Effector CD8-positive, alpha-beta T cell (primary cell): ENCODE measurements at places on chromosomes 5 and 9.

GRCh38 chr5:112436144-112436543, 17.1 kb upstream of the EPB41L4A start:
- DNase-seq = no peak

DNA sequence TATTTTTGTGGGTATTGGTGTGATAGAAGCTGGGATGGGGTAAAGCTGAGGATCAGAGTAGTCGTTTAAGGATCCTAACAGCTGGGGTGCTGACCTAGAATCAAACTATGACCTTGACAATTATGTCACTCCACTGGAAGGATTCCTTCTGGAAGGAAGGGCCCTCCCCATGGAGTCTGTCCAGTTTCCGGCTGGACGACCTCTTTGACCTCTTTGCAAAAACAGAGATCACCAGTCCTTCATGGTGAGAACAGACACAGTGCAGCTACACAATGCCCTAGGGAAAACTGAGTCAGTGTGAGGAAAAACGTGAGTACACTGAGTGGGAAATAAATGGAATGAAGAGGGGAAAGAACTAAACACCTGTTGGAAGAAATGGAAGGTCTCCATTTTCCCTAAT, 445.6 kb downstream of the MAT2B start:
- DNase-seq = no peak

GRCh38 chr5:65955746-65956145, 29.4 kb downstream of the ERBIN start:
- no peak for DNase-seq

DNA sequence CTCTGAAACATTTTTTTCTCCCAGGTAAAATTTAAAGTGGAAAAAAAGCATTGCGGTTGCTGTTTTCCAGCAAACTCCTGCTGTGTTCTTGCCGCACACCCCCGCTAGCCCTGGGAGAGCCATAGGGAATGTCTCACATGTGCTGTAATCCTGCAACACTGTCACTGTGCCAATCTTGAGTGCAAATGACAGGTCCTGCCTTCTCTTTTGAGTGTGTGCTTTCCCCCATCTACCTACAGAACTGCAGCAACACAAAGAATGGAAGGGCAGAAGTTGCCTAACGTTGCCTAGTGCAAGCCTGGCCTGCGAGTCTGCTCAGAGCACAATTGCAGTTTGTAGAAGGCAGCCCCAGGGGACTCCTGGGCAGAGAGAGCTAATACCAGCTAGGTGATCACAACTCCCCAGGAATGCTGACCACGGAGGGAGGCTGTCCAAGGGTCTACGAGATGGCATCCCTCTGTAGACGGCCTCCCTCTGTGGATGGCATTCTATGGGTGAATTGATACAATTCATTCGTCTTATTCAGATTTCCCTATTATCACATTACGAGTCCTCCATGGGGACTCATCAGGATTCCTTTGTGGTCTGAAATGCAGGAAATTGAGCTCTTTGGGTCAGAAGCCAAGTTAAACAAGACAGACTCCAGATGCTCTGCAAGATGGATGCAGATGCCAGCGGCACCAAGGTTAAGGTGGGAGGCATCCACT, 172.6 kb upstream of the S1PR3 start:
- DNase-seq = no peak

- no peak for DNase-seq
Measured at GRCh38 chr9:87148331-87149104, 201.2 kb upstream of the GAS1 start.

- no peak for DNase-seq
Measured at GRCh38 chr9:82334286-82334685, 345.7 kb downstream of the SPATA31D1 start.

- DNase-seq = no peak
Measured at GRCh38 chr5:15585128-15585527, 85.1 kb downstream of the FBXL7 start.

DNA sequence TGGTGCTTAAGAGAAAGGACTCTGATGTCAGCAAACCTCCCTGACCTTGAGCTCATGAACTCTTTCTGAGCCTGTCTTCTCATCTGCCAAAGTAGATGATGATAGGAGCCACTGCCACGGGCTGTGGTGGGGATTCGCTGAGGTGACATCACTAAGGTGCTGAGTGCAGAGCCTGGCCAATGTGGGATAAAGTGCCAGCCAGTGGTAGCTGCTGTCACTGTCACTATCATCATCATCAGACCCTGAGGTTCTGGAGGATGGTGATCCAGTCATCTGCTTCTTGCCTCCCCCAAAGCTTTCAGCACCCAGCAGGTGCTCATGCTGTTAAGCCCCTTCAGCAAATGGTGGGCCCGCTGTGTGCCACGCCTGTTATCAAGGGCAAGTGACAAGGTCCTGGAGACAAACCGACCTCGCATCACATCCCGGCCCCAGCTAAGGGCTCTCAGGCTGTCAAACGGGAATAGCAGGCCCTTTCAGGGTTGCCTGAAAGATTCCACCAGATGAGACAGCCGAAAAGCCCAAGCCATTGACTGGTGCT, 6.4 kb downstream of the FPGS start:
- DNase-seq = no peak

DNA sequence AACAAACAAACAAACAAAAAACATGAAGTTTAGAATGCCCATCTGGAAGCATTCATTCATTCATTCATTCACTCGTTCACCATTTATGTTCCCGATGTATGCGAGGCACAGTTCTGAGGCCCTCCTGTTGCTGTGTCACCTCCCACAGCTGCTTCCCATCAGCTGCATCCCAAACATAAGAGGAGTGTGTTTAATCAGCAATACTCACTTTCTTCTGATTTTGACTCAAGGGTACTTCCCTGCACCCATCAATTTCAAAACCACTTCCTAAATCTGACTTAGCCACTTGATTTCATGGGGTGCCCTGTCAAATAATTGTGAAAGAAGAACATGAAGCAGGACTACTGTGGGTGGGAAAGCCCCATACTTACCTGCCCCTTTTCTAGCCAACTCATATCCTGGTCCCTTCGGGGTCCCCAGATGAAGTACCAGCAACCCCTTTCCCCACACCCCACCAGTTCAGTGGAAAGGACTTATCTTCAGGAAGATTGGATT, 128.0 kb upstream of the IL12B start:
- no peak for DNase-seq

GRCh38 chr5:148735301-148735835, 81.0 kb upstream of the HTR4 start:
- no peak for DNase-seq

- no peak for DNase-seq
Measured at GRCh38 chr5:110056580-110057114, 366.9 kb downstream of the MAN2A1 start.

GRCh38 chr9:133060417-133060841, 1.4 kb upstream of the CEL start:
- no peak for DNase-seq

GRCh38 chr5:1011741-1012312, 3.2 kb downstream of the NKD2 start:
- no peak for DNase-seq

DNA sequence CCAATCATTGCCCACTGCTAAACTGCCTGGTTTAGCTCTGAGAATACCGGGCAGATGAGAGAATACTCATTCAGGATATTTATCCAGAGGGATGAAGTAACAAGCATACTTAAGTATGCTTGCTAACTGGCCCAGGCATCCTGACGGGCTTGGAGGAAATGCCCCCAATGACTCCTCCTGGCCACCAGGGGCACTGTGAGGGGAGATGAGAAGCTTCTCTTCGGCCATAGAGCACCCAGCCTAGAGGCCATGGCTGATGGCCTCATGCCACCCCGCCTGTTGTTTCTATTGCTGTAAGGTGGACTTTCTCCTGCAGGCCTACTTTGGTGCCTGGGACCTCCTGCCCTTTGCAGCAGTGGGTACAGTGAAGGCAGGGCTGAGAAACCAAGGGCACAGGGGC, 134.5 kb upstream of the FSTL4 start:
- DNase-seq = no peak
